ENCODE measurements at places on chromosomes 7 and 10. TPM values are rescaled to one million over a fixed set of nuclear protein-coding genes. Genes with fewer than 3 reads are reported as not detected.

GNAT3 gene
- not detected for polyA plus RNA-seq

PRPF18 gene
- 22.8 TPM for polyA plus RNA-seq

FEZF1 gene
- polyA plus RNA-seq = 0.12 TPM

SMKR1 gene
- polyA plus RNA-seq = not detected

SMARCD3 gene
- 180 TPM for polyA plus RNA-seq

SEM1 gene
- polyA plus RNA-seq = 117 TPM

LBX1 gene
- polyA plus RNA-seq = 12.4 TPM

PIP4K2A gene
- polyA plus RNA-seq = 19.9 TPM

GOLGA7B gene
- polyA plus RNA-seq = 0.23 TPM

EPHA1 gene
- polyA plus RNA-seq = 5.8 TPM

CC2D2B gene
- polyA plus RNA-seq = 0.54 TPM

DGKI gene
- polyA plus RNA-seq = 0.61 TPM

SLC18A3 gene
- not detected for polyA plus RNA-seq

GATA3 gene
- polyA plus RNA-seq = 1.0 TPM

TET1 gene
- 10.8 TPM for polyA plus RNA-seq

FAM13C gene
- polyA plus RNA-seq = 31.2 TPM

ACSM6 gene
- polyA plus RNA-seq = not detected

INSYN2A gene
- 0.65 TPM for polyA plus RNA-seq

CYP3A7 gene
- not detected for polyA plus RNA-seq

VOPP1 gene
- 25.8 TPM for polyA plus RNA-seq

FKBP6 gene
- 0.12 TPM for polyA plus RNA-seq

PTPRN2 gene
- 2.0 TPM for polyA plus RNA-seq

CPN1 gene
- polyA plus RNA-seq = not detected

EPHB4 gene
- 47.2 TPM for polyA plus RNA-seq

CRHR2 gene
- 1.9 TPM for polyA plus RNA-seq

GPR85 gene
- 1.5 TPM for polyA plus RNA-seq

GIMAP1 gene
- 2.9 TPM for polyA plus RNA-seq

FAM24B gene
- polyA plus RNA-seq = 2.5 TPM

NPTX2 gene
- polyA plus RNA-seq = 6.9 TPM

PAXIP1 gene
- polyA plus RNA-seq = 12.2 TPM

KLLN gene
- polyA plus RNA-seq = 0.46 TPM

EGR2 gene
- polyA plus RNA-seq = 2.6 TPM

SCART1 gene
- 1.1 TPM for polyA plus RNA-seq

BLVRA gene
- polyA plus RNA-seq = 29.3 TPM

PNLIPRP2 gene
- not detected for polyA plus RNA-seq

OR2A12 gene
- polyA plus RNA-seq = not detected

TSPAN12 gene
- 57.2 TPM for polyA plus RNA-seq

GRM8 gene
- polyA plus RNA-seq = 1.1 TPM

CYP2C19 gene
- polyA plus RNA-seq = not detected

MYPN gene
- polyA plus RNA-seq = 110 TPM

SORCS1 gene
- 4.7 TPM for polyA plus RNA-seq

MYOZ1 gene
- polyA plus RNA-seq = 768 TPM

BICC1 gene
- 14.9 TPM for polyA plus RNA-seq

Data from hindlimb muscle (tissue), 1 donor.